ENCODE measurements at places on chromosomes 5 and 9.

GRCh38 chr5:31726952-31727351 is 88.0 kb downstream of the PDZD2 start:
- no peak for DNase-seq

DNA sequence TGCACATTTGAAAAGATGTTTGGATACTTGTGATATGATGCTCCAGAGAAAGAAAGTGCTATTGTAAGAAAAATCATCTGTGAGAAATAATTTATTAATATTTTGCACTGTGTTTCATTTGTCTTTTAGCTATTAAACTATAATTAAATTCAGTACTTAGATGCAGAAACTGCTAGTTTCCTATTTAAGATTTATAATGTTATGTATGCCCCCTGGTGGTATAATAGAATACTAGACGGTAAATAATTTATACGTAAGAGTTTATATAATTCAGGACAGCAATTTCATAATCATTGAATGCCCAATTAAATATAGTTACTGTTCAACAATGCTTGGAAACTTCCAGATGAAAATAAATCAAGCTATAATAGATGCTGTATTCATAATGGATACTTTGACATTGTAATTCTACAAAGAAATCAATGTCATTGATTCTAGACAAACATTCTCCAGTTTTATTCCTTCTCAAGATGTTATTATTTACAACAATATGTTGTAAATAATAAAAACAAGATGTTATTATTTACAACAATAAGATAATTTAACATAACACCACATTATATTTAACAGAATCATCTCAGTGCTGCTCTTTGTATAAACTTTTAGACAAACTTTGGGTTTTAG is 101.0 kb downstream of the TMEM232 start:
- DNase-seq = peak; percentile 34

- DNase-seq = peak; percentile 77
Observed at GRCh38 chr5:54460181-54460919, 4.9 kb downstream of the HSPB3 start.

DNA sequence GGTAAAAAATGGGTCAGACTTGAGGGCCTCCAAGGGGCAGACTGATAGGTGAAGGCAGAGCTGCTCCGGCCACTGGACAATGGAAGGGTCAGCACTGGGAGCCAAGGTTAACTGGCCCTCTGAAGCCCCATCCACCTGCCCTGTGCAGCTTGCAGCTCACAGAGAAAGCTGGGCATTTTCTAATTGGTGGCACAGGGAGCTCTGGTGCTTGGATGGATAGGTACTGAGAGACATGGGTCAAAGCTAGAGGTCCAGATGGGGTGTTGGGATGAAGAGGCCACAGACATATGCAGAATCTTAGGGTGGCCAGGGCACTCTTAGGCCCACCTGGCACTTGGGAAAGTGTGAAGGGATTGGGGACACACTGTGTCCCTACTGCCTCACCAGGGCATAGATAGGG is 29.5 kb upstream of the SARDH start:
- DNase-seq = no peak

DNA sequence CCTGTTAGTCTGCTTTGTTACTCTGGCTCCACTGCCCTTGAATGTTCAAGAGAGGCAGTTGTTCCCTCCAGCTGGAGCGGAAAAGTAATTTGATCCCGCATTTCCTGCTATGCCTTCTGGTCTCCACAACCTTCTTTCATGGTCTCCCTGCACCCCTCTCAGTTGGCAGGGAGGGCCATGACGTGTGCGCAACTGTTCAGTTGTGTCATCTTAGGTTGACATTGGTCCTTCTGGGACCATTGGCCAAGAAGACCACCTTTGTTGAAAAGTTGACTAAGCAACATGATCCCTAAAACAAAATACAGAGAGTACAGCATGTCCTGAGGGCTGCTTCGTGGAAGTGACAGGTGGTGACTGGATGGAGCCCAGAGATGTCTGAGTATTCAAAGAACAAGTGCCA is 192.5 kb upstream of the TUT7 start:
- DNase-seq = no peak

DNA sequence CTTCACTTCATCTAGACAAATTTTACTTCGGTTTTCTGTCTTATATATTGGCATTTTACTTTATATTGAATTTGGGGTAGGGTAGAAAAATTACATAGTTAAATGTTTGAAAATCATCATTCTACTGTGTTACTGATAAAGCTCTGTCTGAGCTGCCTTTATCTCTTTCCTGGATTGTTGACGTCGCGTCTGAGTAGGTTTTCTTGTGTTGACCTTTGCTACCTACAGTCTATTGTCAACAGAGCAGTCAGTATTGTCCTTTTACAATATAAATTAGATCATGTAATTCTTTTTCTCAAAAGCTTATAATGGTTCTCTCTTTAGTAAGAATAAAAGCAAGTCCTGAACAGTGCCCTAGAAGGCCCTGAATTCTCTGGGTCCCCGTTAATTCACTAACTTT is 128.2 kb downstream of the HACD4 start:
- no peak for DNase-seq

DNA sequence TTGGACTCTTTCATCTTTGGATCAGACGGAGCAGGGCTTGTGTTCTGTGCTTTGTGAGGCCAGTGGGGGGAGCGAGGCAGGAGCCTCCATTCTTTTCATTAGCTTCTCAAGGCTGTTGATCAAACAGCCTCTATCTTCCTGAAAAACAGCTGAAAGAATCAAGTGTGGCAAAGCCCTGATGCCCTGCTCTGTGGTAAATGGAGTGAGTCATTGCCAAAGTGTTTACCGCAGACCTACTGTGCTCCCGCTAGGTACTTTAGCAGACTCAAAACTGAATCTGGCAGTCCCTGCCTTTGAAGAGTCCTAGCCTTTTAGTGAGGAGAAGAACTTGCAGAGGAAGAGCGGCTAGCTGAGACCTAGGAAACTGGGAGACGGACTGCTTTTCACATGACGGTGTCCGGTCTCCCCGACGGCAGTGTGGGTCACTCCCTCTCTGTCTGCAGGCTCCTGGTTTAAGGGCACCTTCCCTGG is 3.3 kb downstream of the ANKRD33B start:
- DNase-seq = no peak

GRCh38 chr9:20307621-20308020 is 314.7 kb downstream of the MLLT3 start:
- DNase-seq = no peak

DNA sequence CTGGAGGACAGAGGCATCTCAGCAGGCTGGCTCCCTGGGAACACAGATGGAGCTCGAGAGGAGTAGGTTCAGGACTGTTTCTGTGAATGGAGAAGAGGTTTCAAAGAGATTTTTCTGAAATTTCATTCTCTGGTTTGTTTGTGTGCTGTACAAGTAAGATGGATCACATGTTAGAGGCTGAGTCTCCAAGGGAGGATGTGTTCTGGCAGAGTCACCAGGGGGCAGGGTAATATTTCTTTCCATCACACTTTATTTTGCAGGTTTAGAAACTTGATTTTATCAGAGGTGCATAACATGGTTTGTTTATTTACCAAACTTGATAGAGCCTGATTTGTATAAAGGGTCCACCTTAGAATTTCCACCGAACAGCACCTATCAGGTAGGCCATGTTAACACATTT is 69.2 kb upstream of the ARL15 start:
- no peak for DNase-seq

DNA sequence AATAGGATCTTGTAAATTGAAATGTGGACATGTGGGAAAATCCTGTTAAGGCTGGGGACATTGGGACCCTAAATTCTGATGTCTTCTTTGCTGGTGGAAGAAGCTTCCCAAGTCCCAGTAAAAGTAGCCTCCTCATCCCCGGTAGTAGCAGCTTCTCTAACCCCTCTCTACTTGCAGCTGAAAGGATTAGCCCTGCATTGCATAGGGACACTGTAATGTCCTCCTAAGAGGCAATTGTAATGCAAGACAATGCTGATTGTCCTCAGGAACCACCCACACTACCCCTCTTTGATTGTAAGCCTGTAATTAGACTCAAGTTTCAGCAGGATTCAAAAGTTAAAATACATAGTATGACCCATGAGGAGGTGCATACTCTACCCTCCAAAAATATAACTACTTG is 1938.4 kb upstream of the C9orf72 start:
- DNase-seq = no peak

DNA sequence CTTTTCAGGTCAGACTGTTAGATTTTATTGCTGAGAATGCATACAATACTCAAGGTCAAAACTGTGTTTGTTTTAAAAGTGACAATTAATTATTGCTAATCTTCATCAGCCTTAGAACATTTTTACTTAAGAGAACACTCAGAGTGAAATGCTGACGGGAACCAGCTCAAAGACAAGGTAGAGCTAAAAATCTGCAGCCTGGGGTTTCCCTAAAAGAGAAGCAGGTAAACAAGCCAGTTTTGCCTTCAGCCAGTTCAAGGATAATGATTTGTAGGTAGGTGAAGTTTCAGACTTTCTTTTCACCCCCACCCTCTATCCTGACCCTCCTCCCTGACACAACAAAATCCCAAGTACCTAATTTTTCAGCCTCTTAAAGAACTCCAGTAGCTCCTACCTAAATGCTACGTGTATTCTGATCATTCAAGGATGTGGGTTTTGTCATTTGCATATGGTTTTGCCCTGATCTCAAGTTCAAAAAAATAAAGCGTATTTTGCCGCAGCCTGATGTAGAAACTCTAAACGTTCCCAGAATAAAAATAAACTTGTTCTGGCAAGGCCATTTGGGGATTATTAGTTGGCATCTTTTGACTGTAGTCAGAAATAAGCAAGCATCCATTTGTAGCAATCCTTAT is 407.2 kb downstream of the EFNA5 start:
- DNase-seq = no peak

GRCh38 chr5:149674686-149675085 is 55.4 kb upstream of the PPARGC1B start:
- no peak for DNase-seq

DNA sequence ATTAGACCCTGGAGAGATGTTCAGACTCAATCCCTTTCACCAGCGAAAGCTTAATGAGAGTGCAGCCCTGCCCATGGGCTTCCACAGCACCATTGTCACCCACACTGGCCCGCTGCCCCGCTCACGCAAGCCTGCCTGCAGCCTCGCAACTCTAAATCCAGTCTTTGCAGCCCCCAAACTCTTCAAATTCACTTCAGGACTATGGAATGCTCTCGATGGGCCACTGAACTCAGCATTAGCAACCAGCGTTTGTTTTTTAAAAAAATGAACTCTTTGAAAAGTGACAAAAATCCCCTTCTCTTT is 17.1 kb downstream of the DCANP1 start:
- DNase-seq = no peak

GRCh38 chr9:127446713-127447415 is 4.3 kb downstream of the RPL12 start:
- DNase-seq = peak; percentile 9

DNA sequence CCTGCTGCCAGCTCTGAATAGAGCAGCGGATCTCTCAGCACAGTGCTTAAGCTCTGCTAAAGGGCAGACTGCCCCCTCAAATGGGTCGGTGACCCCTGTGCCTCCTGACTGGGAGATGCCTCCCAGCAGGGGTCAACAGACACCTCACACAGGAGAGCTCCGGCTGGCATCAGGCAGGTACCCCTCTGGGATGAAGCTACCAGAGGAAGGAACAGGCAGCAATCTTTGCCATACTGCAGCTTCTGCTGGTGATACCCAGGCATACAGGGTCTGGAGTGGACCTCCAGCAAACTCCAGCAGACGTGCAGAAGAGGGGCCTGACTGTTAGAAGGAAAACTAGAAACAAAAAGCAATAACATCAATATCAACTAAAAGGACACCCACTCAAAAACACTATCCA is 131.6 kb downstream of the TMEM232 start:
- DNase-seq = no peak

DNA sequence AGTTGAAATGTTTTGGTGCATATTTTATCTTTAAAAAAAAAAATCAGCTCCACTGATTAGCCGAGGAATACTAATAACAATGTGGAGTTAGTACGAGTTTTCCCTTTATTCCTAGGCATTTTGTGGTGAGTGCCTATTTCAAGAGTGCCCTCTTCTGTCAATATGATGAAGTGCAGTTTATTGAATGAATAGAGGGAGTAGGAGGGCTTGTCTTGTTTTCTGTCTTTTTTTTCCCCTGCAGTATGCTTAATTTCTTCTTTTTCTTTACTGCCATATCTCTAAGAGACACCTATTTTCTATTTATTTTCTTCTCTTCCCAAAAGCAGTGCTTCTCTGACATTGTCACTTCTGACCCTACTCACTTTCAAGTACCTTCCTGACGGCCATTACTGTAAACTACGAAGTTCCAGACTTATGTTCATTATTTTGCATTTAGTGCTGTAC is 169.6 kb upstream of the PITX1 start:
- peak; percentile 20 for DNase-seq

GRCh38 chr5:111133436-111133751 is 41.2 kb downstream of the WDR36 start:
- no peak for DNase-seq

GRCh38 chr9:3648722-3649246 is 123.0 kb upstream of the RFX3 start:
- no peak for DNase-seq

- no peak for DNase-seq
Observed at GRCh38 chr5:157197086-157197485, 16.4 kb downstream of the ITK start.

GRCh38 chr9:89397471-89397870 is 79.2 kb downstream of the SECISBP2 start:
- no peak for DNase-seq

- no peak for DNase-seq
Observed at GRCh38 chr5:17670353-17670752, 36.1 kb downstream of the TAF11L14 start.

- DNase-seq = no peak
Observed at GRCh38 chr5:15168358-15168757, 296.8 kb upstream of the ANKH start.

GRCh38 chr9:130138791-130139190 is 33.4 kb upstream of the NCS1 start:
- peak; percentile 96 for DNase-seq

DNA sequence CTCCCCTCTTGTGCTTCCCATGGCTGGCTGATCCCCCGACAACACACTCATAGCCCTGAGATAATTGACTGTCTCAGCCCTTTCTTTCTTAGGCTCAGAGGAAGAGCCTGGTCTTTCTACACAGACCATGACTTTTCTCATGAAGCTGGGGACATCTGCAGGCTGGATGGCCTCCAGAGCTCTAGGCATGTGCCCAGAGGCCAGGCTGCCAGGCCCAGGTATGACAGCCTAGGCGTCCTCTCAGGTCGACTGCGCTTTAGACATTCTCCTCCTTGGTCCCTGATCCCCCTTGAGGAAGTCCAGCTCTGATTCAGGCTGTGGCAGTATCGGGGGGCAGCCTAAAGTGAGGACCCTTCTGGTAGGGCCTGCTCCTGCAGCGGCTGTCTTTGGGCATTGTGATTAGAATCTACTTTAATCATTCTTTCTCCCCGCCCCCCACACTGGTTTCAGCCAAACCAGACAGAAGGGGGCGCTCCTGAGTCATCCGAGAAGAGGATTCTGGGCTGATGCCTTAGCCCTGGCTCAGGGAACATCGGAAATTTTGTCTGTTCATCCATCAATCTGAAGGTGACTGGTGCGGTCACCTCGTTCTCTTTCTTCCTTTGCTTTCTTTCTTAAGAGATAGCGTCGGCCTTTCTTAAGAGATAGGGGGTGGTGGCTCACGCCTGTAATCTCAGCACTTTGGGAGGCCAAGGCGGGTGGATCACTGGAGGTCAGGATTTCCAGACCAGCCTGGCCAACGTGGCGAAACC is 66.5 kb upstream of the HSPA9 start:
- peak; percentile 68 for DNase-seq
